ENCODE measurements at places on chromosomes 6 and 20.
A peak's percentile ranks its signal among the peaks of the same experiment; 100 is the strongest.

- DNase-seq: no peak
These were observed 33.5 kb upstream of the LGSN start for GRCh38 chr6:63353286-63353630.

GRCh38 chr6:26420688-26421171 is 18.7 kb downstream of the BTN3A1 start:
- peak; percentile 46 for DNase-seq

- peak; percentile 64 for DNase-seq
These were observed 33.4 kb upstream of the AAR2 start for GRCh38 chr20:36202891-36203338.

- DNase-seq: no peak
These were observed 109.3 kb downstream of the CDC5L start for GRCh38 chr6:44496665-44497369.

GRCh38 chr6:112827793-112828192 is 480.7 kb downstream of the RFPL4B start:
- DNase-seq: no peak

DNA sequence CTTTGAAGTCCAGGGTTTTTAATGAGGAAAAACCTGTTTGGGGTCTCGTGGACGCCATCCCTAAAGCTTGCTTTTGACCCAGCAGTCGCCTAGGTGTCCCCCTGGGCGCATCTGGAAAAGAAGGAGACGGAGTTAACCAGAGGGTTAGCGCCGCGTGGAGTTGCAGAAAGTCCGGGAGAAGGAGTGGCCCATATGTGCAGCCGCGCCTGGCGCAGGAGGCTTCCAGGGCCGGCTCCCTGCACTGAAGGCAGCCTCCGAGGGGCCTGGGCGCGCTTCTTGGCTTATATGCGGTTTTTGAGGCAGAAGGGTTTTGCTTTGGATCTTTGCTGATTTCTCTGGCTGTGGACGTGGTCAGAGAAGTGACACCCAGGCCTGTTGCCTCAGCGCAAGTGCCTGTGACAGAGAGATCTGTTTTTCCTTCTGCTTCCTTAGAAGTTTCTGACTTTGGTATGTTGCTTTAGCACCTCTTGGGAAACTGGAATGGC is 987 bp downstream of the TMEM181 start:
- DNase-seq: no peak

DNA sequence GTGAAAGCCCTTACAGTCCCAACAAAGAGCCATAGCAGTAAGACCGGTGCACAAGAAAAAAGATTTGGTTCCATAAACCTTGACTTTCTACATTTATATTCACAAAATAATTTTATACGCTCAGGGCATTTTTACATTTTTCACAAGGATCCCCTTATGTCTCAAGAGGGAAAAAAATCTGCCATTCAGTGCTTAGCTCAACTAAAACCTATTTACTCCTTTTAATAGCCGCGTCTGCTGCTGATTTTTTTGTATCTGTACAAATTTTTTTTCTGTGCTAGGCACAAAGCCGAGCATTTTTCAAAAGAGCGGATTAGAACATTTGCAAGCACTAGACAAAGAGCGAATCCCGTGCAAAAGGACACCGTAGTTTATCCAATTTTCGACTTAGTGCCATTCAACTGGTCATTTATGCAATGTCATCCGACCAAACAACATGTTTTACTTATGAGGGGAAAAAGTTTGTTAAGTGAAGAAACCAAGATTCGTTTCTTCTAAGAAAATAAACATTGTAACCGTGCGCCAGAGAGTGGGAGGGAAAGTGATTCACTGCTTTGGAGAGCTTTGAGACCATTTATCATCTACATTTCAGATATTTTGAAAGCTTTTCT is 3.7 kb downstream of the TFAP2D start:
- DNase-seq: no peak

- DNase-seq: no peak
These were observed 3.3 kb downstream of the MAPRE1 start for GRCh38 chr20:32823078-32823477.

- DNase-seq: no peak
These were observed 16.0 kb upstream of the PHACTR3 start for GRCh38 chr20:59588236-59588855.

DNA sequence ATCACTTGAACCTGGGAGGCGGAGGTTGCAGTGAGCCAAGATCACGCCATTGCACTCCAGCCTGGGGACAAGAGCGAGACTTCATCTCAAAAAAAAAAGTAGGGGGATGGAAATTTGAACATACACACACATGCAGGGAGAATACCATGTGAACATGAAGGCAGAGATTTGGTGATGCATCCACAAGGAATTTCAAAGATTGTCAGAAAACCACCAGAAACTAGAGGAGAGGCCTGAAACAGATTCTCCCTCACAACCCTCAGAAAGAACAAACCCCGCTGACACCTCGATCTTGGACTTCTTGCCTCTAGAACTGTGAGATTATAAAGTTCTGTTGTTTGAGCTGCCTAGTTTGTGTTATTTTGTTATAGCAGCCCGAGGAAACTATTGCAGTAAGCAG is 125.5 kb downstream of the GPX5 start:
- no peak for DNase-seq

DNA sequence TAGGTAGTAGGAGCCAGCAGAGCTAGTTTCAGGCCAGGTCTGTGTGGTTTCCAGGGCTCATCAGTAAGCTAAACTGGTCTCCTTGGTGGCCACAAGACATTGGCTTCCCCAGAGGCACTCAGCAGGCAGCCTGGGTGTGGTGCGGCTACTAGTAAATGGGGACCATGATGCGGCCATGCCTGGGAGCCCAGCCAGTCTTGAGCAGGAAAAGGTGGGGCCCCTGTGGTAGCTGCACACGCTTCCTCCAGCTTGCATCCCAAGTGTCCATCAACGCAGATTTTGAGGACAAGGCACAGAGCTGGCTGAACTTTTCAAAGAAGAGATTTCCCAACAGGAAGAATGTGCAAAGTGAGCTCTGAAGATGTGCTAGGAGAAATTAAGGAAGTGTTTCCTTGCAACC is 107.4 kb upstream of the NAA20 start:
- DNase-seq: no peak

GRCh38 chr20:14918976-14919375 is 581.6 kb upstream of the FLRT3 start:
- no peak for DNase-seq

DNA sequence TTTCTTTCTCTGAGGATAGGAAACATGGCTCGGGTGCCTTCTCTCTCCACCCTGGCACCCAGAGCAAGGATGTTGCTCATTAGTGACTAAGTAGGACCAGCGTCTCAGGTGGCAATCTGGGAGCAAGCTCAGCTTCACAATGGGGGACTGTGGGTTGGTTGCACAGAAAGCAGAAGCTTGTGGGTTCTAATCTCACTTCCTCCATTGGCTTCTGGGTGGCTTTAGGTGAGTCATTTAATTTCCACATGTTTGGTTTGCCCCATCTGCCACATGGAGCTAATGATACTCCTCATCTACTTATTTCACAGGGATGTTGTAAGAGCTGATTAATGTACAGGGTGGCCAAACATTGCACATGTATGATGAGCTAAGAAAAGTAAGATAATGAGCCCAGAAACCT is 54.8 kb upstream of the AKIRIN2 start:
- DNase-seq: peak; percentile 48

- no peak for DNase-seq
These were observed 243.3 kb downstream of the ADGRG6 start for GRCh38 chr6:142545147-142545546.

DNA sequence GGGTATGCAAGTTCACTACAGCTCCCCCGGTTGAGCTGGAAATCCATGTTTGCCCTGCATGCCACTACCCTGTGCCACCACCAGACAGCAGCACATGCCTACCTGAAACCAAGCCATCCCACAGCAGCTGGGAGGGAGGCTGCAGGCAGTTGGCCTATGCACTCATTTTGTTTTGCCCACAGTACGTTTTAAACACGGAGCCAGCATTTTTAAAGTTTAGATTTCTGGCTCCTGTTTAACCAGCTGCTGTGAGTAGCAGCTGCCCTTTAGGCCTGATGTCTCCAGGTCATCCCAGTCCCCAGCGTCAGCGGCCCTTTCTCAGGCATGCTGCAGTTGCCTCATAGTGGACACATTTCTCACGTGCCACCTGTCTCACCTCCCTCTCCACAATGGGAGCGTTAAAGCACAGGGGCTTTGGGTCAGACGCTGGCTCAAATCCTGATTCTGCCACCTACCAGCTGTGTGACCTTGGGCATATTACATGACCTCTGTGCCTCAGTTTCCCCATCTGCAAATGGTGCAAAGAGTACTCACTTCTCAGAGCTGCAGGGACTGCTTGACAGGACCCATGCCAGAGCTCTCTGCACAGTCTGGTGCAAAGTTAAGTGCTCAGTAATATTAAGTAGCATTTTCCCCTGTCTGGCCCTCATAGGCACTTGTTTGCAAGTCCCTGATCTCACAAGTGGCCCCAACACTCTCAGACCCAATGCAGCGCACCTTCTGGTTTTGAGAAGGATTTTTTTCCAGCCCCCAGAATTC is 8.2 kb upstream of the UBE2V1 start:
- DNase-seq: peak; percentile 61

GRCh38 chr20:63258781-63259180 is 4.5 kb upstream of the NKAIN4 start:
- DNase-seq: no peak

DNA sequence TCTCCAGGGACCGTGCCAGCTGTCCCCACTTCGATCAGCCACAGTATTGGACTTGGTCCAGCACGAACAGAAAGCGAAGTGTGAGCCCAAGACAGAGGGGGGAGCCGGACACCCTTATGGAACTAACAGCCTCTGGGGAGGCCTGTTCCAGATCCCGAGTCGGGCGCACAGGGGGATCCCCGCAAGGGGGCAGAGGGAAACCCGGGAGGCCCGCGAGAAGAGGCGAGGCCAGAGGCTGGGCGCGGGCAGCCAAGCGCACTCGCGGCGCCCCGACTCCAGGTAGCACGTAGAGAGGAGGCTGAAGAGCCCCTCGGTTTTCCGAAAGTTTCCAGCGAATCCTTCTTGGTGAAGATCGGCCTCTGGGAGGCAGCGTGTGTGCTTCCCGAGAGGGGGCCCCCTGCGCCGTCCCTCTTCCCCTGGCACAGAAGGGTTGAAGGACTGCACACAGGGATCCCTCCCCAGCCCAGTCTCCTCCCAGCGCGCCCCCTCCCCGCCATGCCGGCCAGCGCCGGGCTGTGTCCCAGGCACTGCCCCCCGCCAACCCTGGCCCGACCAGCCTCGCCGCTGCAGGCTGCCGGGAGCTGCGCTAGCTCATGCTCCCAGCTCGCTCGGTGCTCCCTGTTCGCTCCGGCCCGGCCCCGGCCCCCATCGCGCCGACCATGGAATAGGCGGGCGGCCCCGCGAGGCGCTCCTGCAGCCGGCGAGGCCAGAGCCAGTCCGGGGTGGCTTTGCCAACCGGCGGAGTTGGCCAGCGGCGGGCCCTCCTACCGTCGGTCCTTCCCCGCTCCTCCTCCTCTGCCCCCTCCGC is 577 bp upstream of the SLC24A3 start:
- no peak for DNase-seq

DNA sequence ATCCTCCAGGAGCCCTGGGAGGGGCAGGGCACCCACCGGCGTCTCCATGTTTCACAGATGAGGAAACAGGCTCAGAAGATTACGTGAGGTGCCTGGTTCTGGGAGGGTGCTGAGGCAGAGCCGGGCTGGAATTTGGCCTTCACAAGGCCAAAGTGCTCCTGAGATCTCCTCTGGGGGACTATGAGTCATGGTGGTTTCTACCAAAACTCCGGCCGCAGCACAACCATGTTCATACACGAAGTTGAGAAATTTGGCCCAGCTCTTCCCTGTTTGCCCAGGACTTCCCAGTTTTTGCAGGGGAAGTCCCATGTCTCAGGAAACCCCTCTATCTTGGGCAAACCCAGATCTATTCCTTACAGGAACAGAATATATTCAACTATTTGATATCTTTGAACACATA is 172.9 kb upstream of the CDYL start:
- no peak for DNase-seq

- DNase-seq: no peak
These were observed 15.4 kb upstream of the SNHG17 start for GRCh38 chr20:38450412-38450975.
